ENCODE measurements at places on chromosomes 13 and 19. TPM values are rescaled to one million over a fixed set of nuclear protein-coding genes. Genes with fewer than 3 reads are reported as not detected.
A peak's percentile ranks its signal among the peaks of the same experiment; 100 is the strongest.

The ZNF439 gene
- total RNA-seq = 4.2 TPM

The STOML3 gene
- total RNA-seq = not detected

The B3GNT8 gene
- total RNA-seq = 9.3 TPM

The ZNF285 gene
- total RNA-seq = 4.3 TPM

The ZNF135 gene
- 3.9 TPM for total RNA-seq

The SLC25A41 gene
- total RNA-seq = not detected

The HSH2D gene
- 1.1 TPM for total RNA-seq

The PTPRH gene
- 0.92 TPM for total RNA-seq

The TEAD2 gene
- total RNA-seq = 45.4 TPM

The CYP2S1 gene
- total RNA-seq = 0.42 TPM

The ZNF492 gene
- total RNA-seq = not detected

The HRC gene
- total RNA-seq = 948 TPM

The ZNF667 gene
- 5.1 TPM for total RNA-seq

The TTYH1 gene
- total RNA-seq = 0.64 TPM

The MEIS3 gene
- total RNA-seq = 1.7 TPM

The CCDC194 gene
- 0.51 TPM for total RNA-seq

The VSTM2B gene
- total RNA-seq = not detected

The NLRP13 gene
- not detected for total RNA-seq

- peaks cover 32% of the 10 kb centered on the region for H3K27me3 ChIP-seq
- peaks cover 20% of the 10 kb centered on the region for H3K4me1 ChIP-seq
- no peak overlapping the region for H3K27ac ChIP-seq
- H3K4me3 ChIP-seq = peak overlapping the region; percentile 65
- no peak for DNase-seq
- H3K36me3 ChIP-seq = no peaks in the 10 kb centered on the region
Measured at GRCh38 chr13:91346850-91347201, 661 bp upstream of the MIR17HG start.

- no peaks in the 10 kb centered on the region for H3K27me3 ChIP-seq
- H3K36me3 ChIP-seq = no peaks in the 10 kb centered on the region
- no peak for DNase-seq
- H3K4me1 ChIP-seq = no peaks in the 10 kb centered on the region
- no peak overlapping the region for H3K4me3 ChIP-seq
Measured at GRCh38 chr13:54337540-54337939, 1308.9 kb downstream of the OLFM4 start.

DNA sequence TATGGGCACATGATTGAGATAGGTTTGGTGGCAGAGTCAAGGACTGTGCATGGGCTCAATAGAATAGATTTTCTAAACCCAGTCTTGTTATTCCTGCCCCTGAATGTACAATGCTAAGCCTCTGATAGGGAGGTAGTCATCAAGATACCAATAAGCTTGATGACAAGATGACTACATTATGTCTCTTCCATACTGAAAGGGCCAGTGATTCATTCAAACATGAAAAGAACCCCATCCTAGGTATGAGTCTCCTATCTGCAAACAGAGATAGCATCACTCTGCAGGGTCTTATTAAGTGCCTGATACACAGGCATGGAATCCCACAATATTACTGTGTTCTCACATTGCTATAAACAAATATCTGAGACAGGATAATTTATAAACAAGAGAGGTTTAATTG, 40.3 kb upstream of the UFM1 start:
- no peaks in the 10 kb centered on the region for H3K36me3 ChIP-seq
- no peak for DNase-seq
- H3K4me3 ChIP-seq = no peak overlapping the region

- no peak overlapping the region for H3K4me3 ChIP-seq
- H3K36me3 ChIP-seq = no peaks in the 10 kb centered on the region
- H3K4me1 ChIP-seq = no peaks in the 10 kb centered on the region
- H3K27ac ChIP-seq = no peak overlapping the region
Measured at GRCh38 chr13:34335014-34336007, 517.4 kb downstream of the RFC3 start.

DNA sequence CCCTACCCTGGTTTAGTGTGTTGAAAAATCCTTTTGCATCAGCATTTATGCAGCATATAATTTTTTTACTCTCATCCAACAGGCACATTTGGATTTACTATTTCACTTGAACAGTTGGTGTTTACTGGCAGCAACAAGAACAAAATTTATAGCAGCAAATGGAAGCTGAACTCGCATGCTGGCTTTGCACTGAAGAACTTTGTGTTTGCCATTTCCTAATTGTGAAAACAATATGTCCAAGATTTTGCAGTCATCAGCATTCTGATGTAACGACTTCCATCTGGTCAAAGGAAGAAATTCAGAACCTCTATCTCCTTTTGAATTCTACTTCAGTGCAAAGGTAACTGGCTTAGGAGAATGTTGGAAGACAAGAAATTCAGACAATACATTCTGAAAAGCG, 131.0 kb downstream of the DLEU7 start:
- DNase-seq = no peak
- H3K4me1 ChIP-seq = no peaks in the 10 kb centered on the region
- H3K36me3 ChIP-seq = no peaks in the 10 kb centered on the region
- no peak overlapping the region for H3K27ac ChIP-seq
- H3K4me3 ChIP-seq = no peak overlapping the region

- no peaks in the 10 kb centered on the region for H3K27me3 ChIP-seq
- no peak overlapping the region for H3K27ac ChIP-seq
- no peaks in the 10 kb centered on the region for H3K36me3 ChIP-seq
- DNase-seq = no peak
- peaks cover 48% of the 10 kb centered on the region for H3K4me1 ChIP-seq
Measured at GRCh38 chr19:2089001-2089711, 7.0 kb downstream of the MOB3A start.

DNA sequence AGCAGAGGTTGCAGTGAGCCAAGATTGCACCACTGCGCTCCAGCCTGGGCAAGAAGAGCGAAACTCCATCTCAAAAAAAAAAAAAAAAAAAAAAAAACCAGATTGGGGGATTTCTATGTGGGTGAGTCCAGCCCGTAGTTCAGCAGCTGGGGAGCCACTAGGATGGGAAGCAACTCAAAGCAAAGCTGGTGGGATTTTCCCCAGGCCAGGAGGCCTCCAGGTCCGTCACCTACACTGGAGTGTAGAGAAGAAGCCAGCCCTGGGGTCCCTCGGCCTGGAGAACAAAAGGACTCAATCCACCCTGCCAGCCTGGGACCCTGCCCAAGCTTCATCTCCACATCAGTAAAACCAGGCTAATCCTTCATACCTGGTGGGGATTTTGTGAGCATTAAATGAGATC, 121.3 kb upstream of the CACNA1A start:
- no peaks in the 10 kb centered on the region for H3K27me3 ChIP-seq
- H3K4me1 ChIP-seq = no peaks in the 10 kb centered on the region
- DNase-seq = no peak
- no peak overlapping the region for H3K4me3 ChIP-seq
- no peaks in the 10 kb centered on the region for H3K36me3 ChIP-seq

GRCh38 chr13:97726664-97727280, 226.7 kb upstream of the IPO5 start:
- DNase-seq = no peak
- H3K27ac ChIP-seq = no peak overlapping the region
- H3K27me3 ChIP-seq = no peaks in the 10 kb centered on the region
- no peaks in the 10 kb centered on the region for H3K36me3 ChIP-seq
- no peaks in the 10 kb centered on the region for H3K4me1 ChIP-seq

- DNase-seq = no peak
- peak overlapping the region; percentile 12 for H3K27ac ChIP-seq
- no peaks in the 10 kb centered on the region for H3K4me1 ChIP-seq
Measured at GRCh38 chr13:35926859-35927530, 204.2 kb downstream of the DCLK1 start.

- no peak overlapping the region for H3K4me3 ChIP-seq
- no peaks in the 10 kb centered on the region for H3K27me3 ChIP-seq
- peaks cover 45% of the 10 kb centered on the region for H3K4me1 ChIP-seq
Measured at GRCh38 chr19:17335575-17335974, 920 bp upstream of the ANO8 start.

DNA sequence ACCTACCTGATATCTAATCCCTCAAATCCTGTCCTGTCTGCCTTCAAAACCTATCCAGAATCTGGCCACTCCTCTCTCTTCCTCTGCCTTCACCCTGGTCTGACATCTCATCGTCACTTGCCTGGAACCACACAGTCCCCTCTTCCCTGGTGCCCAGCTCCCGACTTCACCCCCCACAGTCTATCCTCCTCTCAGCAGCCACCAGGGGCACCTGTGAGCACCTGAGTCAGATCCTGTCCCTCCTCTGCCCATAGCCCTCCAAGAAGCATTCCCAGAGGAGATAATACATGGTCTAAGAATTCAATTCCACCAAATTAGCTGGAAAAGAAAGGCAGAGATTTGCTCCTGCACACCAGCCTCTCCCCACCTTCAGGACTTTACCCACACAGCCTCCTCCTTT, 48.9 kb downstream of the ZNRF4 start:
- no peak for DNase-seq
- no peaks in the 10 kb centered on the region for H3K4me1 ChIP-seq
- no peak overlapping the region for H3K27ac ChIP-seq
- H3K4me3 ChIP-seq = no peak overlapping the region

GRCh38 chr19:52956917-52957316, 5.8 kb downstream of the ZNF816 start:
- DNase-seq = no peak
- H3K27ac ChIP-seq = no peak overlapping the region
- H3K36me3 ChIP-seq = peaks cover 10% of the 10 kb centered on the region
- H3K4me1 ChIP-seq = no peaks in the 10 kb centered on the region

DNA sequence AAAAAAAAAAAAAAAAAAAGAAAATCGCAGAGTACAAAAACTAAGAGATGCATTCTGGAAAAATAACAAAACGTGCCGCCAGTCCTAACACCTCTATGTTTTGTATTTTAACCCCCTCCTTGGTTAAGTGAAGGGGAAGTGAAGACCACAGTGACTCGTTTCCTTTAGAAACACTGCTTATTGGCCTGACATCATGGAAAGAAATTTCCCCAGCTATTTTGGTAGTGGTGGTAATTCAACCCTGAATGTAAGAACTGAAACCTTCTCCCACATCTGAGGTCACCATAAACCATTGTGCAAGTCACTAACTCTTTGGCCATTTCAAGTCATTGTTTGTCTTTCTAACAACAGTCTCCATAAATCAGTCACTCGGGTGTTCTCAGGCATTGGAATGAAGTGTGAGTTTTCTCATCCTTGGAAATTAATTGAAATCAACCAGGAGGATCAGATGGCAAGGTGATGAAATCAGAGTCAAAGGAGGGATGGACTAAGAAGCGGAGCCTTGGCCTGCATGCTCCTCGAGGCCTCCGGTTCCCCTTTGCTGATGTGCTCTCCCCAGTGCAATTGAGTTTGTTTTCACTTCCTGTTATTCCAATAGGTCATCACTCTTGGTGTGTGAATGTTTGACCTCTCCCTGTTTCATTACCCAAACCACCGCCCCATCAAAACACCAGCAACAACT, 443.9 kb downstream of the FGF9 start:
- no peak overlapping the region for H3K27ac ChIP-seq
- no peak for DNase-seq
- no peaks in the 10 kb centered on the region for H3K36me3 ChIP-seq
- no peak overlapping the region for H3K4me3 ChIP-seq

- no peaks in the 10 kb centered on the region for H3K4me1 ChIP-seq
- no peak overlapping the region for H3K4me3 ChIP-seq
- H3K36me3 ChIP-seq = no peaks in the 10 kb centered on the region
Measured at GRCh38 chr13:49904729-49905456, 31.2 kb downstream of the SPRYD7 start.

DNA sequence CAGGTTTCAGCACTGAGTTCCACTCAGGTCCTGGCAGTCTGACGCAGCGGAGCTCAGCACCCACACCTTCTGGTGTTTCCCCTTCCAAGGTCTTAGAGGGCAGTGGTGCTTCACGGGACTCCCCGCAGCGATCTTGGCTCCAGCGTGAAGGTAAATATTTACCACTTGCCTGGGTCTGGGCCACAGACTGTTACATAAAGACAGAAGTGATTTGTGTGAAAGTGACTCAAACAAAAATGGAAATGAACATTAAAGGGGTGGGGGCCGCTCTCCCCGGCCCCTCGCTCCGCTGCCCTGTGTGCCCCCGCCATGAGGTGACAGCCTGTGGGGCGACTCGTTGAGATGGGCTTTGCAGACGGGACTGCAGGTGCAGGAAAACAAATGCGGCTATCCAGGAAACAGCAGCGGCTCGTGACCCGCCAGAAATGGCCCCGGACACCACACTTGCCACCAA, 55.0 kb downstream of the GGACT start:
- no peaks in the 10 kb centered on the region for H3K27me3 ChIP-seq
- H3K4me3 ChIP-seq = no peak overlapping the region
- no peaks in the 10 kb centered on the region for H3K4me1 ChIP-seq

GRCh38 chr19:1130771-1131717, 27.2 kb downstream of the GPX4 start:
- H3K27me3 ChIP-seq = no peaks in the 10 kb centered on the region
- peaks cover 34% of the 10 kb centered on the region for H3K4me1 ChIP-seq
- peak overlapping the region; percentile 86 for H3K4me3 ChIP-seq
- peak overlapping the region; percentile 82 for H3K27ac ChIP-seq
- DNase-seq = no peak
- H3K36me3 ChIP-seq = no peaks in the 10 kb centered on the region

Measured in heart right ventricle (tissue), 16 donors.